ENCODE measurements at places on chromosomes 2 and 18.

DNA sequence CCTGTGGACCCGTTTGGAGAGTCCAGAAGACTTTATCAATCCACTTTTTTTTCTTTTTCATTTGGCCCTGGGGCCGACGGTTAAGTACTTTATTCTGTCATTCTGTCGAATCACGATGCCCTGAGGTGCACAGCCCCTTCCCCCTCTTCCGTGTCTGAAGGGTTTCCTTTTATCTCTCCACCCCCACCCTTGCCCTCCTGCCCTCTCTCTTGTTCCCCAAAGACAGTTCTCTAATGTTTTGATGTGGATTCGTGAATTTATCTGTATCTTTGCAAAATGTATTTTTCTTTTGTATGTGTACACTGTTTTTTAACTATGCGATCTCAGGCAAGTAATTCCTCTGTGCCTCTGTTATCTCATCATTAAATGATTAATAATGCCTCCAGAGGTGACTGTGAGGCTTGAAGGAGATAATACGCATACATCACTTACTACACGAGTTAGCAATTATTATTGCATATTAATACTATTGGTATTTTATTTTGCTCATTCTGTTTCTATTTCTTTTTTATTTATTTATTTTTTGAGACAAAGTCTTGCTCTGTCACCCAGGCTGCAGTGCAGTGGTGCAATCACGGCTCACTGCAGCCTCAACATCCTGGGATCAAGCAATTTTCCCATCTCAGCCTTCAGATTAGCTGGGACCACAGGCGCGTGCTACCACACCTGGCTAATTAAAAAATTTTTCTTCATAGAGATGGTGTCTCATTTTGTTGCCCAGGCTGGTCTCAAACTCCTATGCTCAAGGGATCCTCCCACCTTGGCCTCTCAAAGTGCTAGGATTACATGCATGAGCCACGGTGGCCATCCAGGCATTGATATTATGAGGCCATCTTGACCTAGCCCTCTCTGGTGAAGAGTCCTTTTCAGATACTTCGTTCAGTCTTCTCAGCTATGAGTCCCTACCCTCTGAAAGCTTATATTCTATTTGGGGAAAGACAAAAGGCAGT is 1.4 kb upstream of the CASP8 start:
- peak; percentile 14 for DNase-seq

GRCh38 chr2:16958266-16958665 is 292.6 kb upstream of the CYRIA start:
- no peak for DNase-seq

DNA sequence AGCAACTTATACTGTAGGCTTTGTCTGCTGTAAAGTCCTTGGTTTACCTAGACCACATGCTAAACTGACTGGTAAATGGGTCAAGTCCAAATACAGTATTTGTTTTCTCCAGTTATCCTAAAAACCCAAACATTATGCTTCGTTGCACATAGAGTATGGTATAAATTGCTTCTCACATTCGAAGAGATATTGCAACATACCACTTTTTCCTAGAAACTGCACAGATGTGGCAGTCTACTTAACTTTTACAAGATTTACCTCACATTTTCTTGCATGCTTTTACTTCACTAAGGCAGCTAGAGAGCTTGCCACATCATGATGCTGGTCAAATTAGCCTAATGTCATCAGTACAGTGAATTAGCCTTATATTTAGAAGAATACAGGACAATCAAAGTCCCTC is 66.0 kb upstream of the SCN7A start:
- DNase-seq: no peak

DNA sequence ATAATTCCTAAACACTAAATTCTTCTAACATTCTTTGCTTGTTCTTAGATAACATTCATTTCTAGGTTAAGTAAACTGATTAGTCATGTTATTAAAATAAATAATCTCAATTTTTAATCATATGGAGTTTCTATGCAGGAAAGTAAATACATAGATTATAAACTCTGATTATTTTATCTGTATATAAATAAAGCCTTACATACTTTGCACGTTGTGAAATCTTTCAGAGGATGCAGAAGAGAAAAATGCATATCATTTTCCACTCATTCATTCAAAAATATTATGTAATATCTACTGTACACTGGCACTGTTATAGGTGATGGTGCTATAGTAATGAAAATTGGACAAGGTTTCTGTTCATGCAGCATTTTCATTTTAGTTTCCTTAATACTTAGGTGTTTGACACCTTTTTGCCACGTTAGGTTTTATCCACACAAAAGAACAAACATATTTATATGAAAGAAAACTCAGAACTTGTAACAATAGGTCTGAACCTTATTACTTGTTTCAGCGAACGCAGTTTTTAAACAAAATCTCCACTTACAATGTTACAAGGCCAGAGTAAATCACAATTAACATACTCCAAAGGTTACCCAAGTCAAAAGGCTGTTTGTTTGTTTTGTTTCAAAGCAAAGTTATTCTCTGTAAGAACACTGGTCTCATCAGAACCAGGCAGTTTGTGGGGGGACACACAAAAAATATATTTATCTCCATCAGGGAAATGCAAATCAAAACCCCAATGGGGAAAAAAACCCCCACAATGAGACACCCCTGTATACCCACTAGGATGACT is 27.4 kb downstream of the ADAM17 start:
- no peak for DNase-seq

GRCh38 chr2:205148755-205149154 is 533.5 kb upstream of the NRP2 start:
- no peak for DNase-seq

DNA sequence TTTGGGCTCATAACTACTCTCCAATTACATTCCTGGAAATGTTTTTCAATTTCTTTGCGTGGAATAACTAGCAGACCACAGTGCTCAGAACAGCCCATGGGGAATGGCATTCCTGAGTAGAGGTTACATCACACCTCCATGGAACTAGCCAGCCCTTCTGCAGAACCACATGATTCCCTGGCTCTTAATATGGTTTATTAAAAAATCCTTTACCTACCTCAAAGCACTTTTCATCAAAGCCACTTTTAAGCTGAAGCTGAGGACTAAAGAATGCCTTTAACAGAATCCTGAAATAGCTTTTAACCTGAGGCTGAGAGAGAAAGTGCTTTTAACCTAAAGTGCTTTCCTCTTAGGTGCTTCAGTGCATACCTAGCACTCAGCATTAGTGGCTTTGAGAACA is 376.3 kb downstream of the ARHGAP15 start:
- peak; percentile 25 for DNase-seq

- DNase-seq: no peak
These were observed 153.6 kb downstream of the NRP2 start for GRCh38 chr2:205835923-205836322.

DNA sequence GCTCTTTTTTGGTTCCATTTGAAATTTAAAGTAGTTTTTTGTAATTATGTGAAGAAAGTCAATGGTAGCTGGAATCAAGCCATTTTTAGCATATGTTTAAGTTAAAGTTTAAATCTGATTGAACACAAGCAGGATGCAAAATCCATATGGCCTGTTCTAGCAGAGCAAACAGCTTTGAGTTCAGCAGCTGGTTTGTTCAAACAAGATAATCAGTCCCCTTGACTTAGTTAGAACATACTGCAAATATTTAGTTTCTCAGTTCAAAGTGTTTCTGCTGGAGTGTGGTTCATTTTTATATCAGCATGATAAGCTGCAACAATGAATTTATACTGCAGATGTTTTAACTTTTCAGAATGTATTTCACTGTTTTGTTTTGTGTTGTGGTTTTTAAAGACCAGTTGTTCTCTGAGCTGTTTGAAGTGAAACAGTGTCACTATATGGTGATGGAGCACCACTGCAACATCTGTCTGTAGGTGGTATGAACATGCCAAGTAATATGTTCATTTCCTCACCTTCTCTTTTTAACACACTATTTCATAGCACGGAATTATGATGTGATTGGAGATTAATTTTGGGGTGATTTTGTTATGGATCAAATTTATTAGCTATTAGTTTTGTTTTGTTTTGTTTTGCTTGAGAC is 125.3 kb downstream of the COL4A4 start:
- no peak for DNase-seq

DNA sequence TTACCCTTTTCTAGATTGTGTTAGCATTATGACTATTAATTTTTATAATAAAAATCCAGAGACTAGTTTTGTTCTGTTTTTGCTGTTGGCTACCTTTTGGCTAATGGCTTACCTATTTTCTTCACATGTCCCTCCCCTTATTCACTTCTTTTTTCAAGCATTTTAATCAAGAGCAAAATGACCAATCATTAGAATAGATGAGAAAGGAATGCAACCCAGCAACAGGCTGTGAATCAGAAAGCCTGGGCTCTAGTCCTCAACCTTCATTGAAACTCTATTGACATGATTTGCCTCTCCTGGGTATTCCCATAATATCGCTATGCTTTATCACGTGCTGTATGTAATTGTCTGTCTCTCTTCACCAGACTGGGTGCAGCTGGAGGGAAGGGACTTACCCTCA is 370.1 kb downstream of the IRS1 start:
- DNase-seq: no peak

DNA sequence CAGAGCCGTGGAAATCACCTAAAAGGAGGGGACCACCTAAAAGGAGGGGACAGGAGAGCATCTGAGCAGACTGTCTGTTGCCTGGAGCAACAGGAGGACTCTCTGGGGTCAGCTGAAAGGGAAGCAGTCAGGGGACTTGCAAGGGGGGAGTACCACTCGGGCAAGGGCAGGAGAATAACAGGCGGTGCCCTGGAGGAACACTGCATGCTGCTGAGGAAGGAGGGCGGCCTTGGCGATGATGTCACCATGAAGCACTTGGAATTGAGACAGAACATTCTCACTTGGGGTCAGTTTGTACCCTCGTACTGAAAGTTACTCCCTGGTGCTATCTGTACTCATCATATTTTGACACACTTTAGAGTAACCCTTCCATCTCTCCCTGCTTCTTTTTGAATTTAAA is 18.4 kb downstream of the SIX3 start:
- DNase-seq: no peak

DNA sequence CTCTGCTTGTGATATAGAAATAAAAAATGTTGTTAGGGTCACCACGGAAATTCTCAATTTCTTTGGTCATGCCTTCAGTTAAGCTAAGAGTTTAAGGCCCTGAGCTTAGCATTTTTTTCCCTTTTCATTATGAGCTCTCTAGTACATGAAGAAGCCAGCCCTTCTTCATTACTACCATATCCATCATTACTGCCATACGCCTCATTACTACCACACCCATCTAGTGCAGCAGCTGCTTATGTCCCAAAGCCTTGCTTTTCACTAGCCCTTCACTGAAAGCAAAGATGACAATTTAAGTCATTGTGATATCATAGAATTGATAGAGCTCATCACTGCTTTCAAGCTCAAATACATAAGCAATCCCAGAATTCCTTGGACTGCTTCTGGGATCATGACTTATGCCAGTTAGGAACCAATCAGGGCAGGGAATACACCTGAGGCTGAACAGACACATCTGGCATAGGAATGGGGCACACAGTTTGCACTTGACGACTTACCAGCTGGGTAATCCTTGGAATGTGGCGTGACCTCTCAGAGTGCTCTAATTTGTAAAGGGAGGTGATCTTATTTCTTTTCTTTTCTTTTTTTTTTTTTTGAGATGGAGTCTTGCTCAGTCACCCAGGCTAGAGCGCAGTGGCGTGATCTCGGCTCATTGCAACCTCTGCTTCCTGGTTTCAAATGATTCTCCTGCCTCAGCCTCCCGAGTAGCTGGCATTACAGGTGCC is 40.3 kb downstream of the SOWAHC start:
- DNase-seq: no peak

GRCh38 chr2:235105821-235106359 is 154.1 kb downstream of the SH3BP4 start:
- no peak for DNase-seq

DNA sequence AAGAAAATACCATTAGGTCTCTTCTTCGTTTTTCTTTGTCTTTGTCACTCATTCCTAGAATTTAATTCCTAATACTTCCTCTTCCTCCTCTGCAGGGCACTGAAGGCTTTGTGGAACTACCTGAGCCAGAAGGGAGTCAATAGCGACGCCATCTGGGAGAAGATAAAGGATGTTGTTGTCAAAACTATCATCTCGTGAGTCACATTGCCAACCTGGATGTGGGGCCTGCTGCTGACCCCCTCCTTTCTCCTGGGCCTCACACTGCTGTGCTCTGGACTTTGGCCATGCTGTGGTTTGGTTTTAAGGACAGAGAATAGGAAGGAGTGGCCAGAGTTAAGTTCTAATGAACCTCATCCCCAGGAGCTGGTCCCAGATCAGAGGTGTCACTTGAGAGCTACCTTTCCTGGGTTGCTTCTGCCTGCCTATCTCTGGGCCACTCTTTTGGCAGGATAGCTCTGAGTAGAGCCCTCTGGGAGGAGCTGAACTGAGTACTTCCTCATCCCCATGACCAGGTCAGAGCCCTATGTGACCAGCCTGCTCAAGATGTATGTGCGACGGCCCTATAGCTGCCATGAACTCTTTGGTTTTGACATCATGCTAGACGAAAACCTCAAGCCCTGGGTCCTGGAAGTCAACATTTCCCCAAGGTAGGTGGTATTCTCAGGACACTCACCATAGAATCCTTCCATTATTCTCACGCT is 33.1 kb upstream of the CYP27A1 start:
- no peak for DNase-seq

DNA sequence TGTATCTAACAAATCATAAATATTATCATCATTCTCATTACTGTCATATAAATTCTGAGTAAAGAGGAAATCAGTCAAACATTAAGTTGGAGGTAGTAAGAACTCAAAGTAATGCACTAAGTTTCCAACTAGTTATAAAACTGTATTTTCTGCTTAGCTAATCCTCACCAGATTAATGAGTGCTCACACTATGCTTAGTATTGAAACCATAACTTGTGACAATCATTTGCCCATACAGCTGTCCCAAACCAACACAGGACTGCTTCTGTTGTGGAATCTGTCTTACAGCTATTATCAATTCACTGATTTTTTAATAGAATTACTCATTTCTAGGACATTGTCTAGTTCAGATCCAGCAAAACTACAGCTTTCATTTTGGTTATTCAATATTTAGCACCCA is 41.5 kb upstream of the TANK start:
- DNase-seq: no peak

DNA sequence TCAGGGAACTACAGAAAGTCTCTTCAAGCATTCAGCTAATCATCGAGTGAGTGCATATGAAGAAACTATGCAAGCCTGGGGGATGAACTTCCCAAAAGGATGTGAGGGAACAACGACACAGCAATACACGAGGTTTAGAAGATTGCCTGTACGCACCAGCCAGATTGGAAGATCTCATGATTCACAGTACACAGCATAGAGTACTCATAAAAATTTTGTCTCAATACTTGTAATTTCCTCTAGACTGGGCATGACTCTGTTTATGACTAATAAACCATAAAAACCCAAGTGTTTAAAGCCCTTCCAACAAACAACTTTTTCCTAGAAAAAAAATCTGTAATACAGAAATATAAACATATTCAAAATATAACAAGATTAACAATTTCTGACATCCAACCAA is 279.7 kb downstream of the KCNJ3 start:
- DNase-seq: no peak

Measured in M059J (cell line).